ENCODE measurements at places on chromosomes 4 and X.

DNA sequence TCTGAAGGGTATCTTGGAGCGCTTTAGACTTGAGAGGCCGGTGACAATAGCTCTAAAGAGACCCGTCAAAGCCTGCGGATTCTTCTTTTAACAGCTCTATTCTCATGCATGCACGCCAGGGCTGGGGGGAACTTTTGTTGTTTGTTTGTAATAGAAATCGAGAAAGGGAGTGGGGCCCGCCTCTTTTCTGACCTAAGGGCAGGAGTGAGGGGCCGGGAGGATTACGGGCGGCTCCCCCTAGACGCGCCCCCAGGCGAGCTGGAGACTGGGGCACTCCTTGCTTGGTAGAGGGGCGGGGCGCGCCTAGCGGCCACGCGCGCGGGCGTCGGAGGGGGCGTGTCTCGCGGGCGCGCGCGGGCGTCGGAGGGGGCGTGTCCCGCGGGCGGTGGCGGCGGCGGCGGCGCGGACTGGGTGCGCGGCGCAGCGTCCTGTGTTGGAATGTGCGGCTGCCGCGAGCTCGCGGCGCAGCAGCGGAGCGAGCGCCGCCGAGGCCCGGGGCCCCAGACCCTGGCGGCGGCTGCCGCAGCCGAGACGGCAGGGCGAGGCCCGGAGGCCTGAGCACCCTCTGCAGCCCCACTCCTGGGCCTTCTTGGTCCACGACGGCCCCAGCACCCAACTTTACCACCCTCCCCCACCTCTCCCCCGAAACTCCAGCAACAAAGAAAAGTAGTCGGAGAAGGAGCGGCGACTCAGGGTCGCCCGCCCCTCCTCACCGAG is at the start of gene REST:
Gene REST, plus strand, starts transcription at position 412 of the 717 bp plus-strand sequence. CDS start 2,739 bp downstream, outside the sequence.
- peak; percentile 75 for DNase-seq

DNA sequence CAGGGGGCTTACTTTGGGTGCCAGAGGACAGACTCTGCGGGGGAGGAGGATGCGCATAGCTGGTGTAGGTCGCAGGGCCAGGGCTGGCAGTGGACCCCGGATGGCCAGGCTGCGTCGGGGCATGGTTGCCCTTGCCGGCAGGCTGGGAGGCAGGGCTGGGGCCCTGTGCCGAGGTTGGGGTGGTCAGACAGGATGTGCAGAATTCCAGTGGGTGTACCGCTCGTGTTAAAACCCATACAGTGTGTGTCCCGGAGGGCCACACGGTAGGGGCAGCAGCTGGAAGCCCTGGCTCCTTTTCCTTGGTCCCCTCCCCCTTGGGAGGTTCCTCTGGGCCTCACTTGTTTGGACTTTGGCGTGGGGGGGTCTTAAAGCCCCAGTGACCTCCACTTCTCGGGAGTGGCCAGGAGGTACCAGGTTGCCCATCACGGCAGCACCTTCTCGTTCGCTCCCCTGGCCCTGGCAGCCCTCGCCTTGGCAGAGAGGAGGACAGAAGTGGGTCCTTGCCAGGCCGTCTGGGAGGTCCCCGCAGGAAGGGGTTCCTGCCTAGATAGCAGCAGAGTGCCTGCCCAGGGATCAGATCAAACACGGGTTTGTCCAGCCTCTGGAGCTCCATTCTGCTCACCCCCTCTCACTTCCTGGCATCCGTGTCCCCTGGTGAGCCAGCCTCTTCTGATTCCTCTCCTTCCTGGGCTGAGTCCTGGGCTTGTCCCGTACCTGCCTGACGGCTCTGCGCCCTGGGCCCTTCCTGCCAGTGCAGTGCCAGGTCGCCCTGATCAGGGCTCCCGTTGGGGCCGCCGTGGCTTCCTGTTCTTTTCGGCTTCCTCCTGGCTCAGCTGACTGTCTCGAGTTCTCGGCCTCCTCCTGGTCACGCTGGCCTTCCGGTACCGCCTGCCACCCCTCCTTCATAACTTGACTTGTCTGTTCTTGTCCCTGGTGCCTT is 56.7 kb upstream of the HGFAC start:
- DNase-seq = no peak

DNA sequence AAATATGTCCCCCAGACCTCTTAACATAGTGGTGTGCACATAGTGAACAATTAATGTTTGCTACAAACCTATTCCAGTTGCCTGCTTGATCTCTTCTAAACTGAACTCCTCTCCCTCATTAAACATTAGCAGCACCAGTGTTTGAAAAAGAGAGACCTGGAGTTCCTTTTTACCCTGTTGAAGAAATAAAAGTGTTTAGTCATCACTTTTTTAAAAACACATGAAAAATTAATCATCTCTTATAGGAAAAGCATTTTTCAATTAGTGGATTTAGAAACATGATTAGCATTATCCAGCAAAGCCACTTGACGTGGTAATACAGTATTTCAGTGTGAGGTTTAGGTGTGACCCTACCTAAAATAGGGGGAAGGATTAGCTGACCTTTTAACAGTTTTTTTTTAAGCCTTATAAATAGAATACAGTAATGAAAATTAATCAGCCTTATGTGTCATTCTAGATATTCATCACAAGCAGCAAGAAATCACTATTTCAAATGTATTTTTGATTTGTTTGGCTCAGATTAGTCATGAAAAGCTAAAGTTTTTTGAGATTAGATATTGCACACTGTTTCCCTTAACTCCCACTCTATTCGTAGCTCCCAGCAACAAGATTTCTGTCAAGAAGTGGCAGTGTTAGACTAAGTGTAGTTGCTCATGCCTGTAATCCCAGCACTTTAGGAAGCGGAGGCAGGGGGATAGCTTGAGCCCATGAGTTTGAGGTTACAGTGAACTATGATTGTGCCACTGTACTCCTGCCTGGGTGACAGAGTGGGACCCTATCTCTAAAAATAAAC is 26.2 kb downstream of the CUL4B start:
- DNase-seq = no peak

DNA sequence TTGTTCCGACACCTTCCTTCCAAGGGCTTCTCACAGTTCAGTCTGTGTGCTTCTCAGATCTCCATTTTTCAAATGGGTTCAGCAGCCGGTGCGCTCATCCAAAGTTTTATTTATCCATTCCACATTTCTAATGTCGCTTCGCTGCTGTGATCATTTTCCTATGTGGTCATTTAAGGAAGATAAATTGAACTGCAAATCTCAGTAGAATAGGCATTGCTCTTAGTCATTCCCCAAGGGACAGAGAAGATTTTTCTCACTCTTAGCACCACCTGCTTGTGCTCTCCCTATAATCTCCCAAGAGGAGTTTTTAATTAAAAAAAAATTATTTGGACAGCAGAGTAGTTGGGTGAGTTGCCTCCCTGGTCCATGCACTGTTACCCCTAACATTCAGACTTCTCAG is 278.9 kb upstream of the GATB start:
- no peak for DNase-seq

- peak; percentile 91 for DNase-seq
These were observed 34.2 kb downstream of the ELOVL6 start for GRCh38 chr4:110164251-110164650.

GRCh38 chr4:108685036-108685686 is 34.8 kb downstream of the OSTC start:
- peak; percentile 25 for DNase-seq

DNA sequence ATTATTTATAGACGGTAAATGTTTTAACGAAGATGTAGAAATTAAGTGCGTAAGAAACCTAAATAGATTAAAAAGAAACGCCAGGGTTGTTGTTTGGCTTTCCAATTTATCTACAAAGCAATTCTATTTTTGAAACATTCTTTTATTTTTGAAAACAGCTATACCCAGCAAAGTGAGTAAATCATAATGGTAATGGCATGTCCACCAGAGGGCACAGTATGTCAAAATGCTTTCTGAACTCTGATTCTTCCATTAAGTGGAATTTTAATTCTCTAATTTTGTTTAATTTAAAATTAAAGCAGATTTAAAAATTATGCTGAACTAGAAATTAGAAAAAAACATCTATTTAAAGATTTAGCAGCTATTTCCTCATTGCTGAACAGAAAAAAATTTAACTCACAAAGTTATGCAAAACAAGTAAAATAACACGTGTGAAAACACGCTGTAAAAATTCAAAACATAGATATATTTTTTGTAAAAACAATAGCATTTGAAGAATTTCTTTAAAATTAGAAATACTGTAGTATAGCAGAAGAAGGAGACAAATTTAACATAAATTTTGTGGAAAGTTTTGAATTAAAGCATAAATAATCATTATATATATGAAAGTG is 26.5 kb downstream of the RASSF6 start:
- peak; percentile 39 for DNase-seq

GRCh38 chrX:47361538-47362511 is 8.6 kb upstream of the ZNF157 start:
- peak; percentile 83 for DNase-seq

- no peak for DNase-seq
These were observed 16.0 kb downstream of the LRPAP1 start for GRCh38 chr4:3516061-3516835.

GRCh38 chr4:170089274-170089667 is 485 bp downstream of the AADAT start:
- peak; percentile 54 for DNase-seq

GRCh38 chrX:17465201-17465600 is 90.2 kb downstream of the NHS start:
- DNase-seq = peak; percentile 40

DNA sequence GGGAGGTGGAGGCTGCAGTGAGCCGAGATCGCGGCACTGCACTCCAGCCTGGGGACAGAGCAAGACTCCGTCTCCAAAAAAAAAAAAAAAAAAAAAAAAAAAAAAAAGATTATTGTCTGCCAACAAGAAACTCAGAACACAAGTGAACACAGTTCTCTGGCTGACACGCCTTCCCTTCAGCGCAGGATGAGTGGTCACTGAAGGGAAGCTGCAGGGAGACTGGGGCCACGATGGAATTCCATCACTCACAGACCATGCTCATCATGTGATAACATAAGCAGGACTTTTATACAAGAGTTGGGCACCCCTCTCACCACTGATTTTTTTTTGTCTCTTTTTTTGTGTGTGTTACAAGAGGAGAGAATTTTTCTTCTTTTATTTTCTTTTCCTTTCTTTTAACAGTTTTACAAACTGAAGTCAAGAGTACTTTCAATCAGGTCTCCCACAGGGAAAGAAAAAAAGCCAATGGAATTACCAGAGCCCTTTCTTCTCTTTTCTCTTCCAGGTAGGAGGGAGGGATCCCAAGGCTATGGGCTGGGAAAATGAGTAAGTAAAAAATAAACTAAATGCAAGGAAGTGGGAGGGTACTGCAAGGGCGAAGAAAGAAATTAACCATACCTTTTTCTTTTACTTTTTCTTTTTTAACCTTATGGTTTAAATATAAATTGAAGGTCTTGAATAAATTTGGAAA is 435.6 kb downstream of the GPM6A start:
- DNase-seq = no peak

GRCh38 chr4:114497116-114497515 is 101.5 kb upstream of the UGT8 start:
- no peak for DNase-seq

GRCh38 chr4:19191979-19192650 is 1059.6 kb upstream of the SLIT2 start:
- no peak for DNase-seq

- no peak for DNase-seq
These were observed 44.7 kb upstream of the IGFBP7 start for GRCh38 chr4:57154926-57155325.

DNA sequence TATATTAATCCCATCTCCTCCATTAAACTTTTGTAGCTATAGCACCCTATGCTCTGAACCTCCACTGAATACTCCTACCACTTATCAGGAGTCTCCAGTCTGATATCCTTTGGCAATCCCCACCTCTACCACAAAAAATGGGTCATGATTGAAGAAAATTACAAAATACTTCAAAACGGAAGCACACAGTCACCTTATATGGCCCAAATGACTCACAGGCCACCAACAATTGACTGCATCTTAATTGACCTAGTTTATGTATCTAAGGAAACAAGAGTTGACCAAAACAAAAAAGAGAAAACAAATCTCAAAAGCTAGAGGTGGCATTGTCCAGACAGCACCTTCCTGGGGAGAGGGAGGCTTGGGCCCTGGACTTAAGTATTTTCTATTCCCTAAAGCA is 120.0 kb upstream of the DIAPH2 start:
- no peak for DNase-seq

- no peak for DNase-seq
These were observed 2.4 kb downstream of the LONRF3 start for GRCh38 chrX:118976599-118977340.

- DNase-seq = peak; percentile 46
These were observed 289.4 kb downstream of the ANKRD50 start for GRCh38 chr4:124423160-124423559.

- no peak for DNase-seq
These were observed 10.6 kb downstream of the ASMTL start for GRCh38 chrX:1442016-1442665.

- DNase-seq = peak; percentile 39
These were observed 112.2 kb upstream of the PSAPL1 start for GRCh38 chr4:7546809-7547367.

- peak; percentile 79 for DNase-seq
These were observed 27.9 kb upstream of the KIAA1210 start for GRCh38 chrX:119155416-119156035.

DNA sequence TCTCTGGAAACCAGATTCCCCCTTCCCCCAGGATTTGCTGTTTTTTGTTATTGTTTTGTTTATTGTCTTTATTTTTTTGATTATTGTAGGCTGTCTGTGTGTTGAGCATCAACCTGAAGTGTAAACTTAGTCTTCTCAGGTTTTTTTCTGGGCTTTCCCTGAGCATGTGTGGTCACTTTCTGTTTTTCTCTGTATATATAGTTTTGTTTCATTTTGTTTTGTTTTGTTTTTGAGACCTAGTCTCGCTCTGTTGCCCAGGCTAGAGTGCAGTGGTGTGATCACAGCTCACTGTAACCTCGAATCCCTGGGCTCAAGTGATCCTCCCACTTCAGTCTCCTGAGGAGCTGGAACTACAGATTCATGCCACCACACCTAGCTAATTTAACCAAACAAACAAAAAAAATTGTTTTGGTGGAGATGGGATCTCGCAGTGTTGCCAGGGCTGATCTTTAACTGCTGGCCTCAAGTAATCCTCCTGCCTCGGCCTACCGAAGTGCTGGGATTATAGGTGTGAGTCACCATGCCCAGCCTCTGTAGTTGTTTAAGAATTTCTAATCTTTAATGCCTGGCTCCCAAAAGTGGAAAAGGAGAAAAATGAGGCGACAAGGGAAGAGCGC is 9.1 kb downstream of the IL13RA1 start:
- DNase-seq = no peak

GRCh38 chr4:24380957-24381665 is 203.2 kb downstream of the DHX15 start:
- DNase-seq = no peak

Measured in fibroblast of skin of back (primary cell).